ENCODE measurements at places on chromosomes 6 and 20.

- DNase-seq: no peak
Measured at GRCh38 chr6:140271759-140272377, 897.4 kb upstream of the CITED2 start.

GRCh38 chr6:5099537-5099936, 14.4 kb downstream of the PPP1R3G start:
- no peak for DNase-seq

DNA sequence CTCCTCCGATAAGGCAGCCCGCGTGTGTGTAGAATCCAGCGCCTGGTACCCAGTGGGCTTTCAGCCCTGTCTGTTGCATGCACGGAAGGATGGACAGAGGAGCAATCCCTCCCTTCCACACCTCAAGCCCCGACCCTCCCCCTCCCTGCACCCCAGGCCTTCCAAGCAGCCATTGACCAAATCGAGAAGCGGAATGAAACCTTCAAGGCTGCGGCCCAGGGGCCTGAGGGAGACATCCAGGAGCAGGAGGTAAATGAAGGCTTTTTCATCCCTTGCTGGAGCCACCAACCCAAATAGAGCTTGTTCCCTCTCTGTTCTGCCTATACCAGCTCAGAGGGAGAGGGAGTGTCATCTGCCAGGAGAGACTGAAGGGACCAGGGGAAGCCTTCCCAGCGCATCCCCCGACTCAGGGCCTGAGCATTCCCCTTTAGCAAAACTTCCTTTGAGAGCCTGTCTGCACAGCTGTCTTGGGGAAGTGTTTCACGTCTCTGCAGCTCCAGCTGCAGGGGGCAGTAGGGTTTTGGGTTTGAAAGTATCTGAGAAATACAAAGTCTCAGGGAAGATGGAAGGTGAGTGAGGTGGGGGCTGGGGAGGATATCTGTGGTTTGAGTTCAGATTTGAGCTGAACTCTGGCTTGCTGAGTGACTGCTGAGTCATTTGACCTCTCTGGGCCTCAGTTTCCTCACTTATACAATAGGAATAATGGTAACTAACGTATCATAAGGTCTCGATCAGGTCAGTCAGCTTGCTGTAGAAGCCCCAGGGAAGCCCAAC, 16.1 kb downstream of the FGD2 start:
- DNase-seq: peak; percentile 57

GRCh38 chr6:133265066-133265465, 23.9 kb downstream of the EYA4 start:
- DNase-seq: no peak

GRCh38 chr6:21780679-21781078, 187.1 kb downstream of the SOX4 start:
- no peak for DNase-seq

DNA sequence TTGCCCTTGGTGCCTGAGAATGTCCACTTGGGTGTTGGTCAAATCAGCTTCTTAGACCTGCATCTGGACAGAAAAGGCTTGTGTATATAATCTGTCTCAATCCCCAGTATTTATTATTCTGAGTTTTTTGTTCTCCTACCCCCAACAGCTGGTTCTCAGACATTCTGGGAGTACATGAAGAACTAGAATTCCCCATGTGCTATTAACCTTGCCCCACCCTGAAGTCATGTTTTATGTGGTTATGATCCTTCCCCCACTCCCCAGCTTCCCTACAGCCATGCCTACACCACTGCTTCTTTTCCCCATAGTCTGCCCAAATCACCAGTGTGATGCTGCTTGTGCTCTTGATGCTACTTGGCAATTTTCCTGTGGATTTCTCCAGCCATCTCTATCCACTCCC, 157.0 kb downstream of the ADAT2 start:
- DNase-seq: no peak

GRCh38 chr6:33132081-33132524, 56.3 kb downstream of the HLA-DPB1 start:
- DNase-seq: no peak

DNA sequence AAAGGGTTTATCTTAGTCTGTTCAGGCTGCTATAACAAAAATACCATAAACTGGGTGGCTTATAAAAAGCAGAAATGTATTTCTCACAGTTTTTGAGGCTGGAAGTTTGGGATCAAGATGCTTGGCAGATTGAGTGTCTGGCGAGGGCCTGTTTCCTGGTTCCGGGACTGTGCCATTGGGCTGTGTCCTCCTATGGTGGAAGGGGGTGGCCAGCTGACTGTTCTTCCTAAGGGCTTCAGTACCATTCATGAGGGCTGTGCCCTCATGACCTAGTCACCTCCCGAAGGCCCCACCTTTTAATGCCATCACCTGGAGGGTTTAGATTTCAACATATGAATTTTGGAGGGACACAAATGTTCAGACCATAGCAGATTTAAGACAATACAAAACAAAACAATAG, 91.2 kb downstream of the ARID1B start:
- no peak for DNase-seq

DNA sequence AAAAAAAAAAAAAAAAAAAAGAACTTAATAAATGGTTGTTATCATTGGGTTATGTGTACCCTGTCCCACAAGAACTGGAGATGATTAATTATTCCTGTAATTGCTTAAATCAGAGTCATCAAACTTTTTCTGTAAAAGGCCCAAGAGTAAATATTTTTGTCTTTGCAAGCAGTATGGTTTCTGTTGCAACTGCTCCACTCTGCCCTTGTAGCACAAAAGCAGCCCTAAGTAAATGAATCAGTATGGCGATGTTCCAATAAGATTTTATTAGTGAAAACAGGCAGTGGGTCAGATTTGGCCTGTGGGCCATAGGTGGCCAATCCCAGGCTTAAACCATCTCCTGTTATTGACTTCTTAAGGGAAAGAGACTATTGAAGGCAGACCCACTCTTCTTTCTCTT, 252.7 kb downstream of the TSHZ2 start:
- no peak for DNase-seq

- no peak for DNase-seq
Measured at GRCh38 chr20:53001498-53002301, 29.5 kb downstream of the TSHZ2 start.

GRCh38 chr6:136235233-136235564, 14.9 kb downstream of the MTFR2 start:
- no peak for DNase-seq

GRCh38 chr20:11797156-11797555, 120.5 kb upstream of the BTBD3 start:
- DNase-seq: no peak

- DNase-seq: no peak
Measured at GRCh38 chr6:32623693-32624092, 13.5 kb upstream of the HLA-DQA1 start.

GRCh38 chr6:116685437-116685993, 4.5 kb downstream of the KPNA5 start:
- DNase-seq: no peak

DNA sequence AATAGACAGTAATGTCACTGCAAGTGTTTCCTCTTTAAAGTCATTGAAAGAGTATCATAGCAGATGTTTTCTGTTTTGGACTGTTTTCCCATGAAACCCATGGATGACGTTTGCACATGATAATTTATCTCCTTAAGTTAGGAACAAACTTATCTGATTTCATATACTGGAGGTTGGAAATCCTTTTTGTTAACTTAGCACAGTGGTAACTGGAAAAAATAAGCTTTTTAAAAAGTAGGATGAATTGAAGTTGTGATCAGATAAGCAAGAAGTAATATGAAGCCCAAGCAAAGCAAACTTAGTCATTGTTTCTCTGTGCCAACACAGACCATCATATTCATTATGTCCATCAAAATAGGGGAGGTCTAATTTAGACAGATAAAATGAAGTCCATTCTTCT, 61.6 kb downstream of the PLCB4 start:
- no peak for DNase-seq

DNA sequence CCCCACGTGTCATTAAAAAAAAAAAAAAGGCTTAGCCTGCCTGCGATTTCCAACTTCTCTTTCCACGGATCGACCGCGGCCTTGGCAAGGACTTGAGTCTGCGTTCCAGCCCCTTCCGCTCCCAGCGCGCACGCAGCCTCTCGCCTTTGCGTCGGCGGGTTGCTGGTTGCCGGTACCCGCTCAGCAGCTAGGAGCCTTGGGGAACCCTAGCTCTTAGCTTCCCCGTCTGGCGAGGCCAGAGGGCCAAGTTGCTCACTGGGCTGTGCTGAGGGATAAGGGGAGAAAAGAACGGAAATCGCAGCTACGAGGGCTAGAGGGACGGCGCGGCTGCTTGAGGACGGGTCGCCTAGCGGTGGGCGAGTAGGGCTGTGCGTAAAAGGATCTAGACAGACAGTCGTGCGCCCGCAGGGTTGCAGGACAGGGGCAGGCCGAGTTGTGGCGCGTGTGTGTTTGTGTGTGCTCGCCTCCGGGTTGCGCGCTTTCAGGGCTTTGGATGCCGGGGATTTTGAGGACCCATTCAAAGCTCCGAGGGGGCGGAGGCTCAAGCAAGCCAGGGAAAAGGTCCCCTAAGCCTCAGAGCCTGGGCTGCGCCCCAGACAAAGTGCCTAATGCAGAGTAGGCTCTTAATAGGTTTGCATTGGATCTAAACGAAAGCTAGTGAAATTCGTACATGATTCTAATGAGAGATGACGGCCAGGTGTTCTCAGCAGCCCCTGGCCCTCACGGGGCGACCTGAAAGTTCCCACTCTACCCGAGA, 40.5 kb upstream of the OSTM1 start:
- DNase-seq: no peak

- no peak for DNase-seq
Measured at GRCh38 chr6:44415873-44416502, 28.5 kb downstream of the CDC5L start.

DNA sequence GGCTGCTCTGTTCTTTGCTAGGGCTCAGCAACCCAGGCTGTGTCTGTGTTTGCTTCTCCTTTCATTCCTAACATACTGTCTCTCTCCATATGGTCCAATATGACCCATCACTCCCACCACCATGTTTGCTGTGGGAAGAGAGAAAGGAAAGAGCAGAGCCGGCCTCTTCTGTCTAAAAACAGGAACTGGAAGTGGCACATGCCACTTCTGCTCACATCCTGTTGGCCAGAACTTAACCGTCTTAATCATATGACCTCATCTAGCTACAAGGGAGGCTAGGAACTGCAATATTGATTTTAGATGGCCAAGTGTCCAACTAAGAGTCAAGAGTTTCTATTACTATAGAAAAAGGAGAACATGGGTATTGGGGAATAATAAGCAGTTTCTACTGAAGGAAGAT, 212.5 kb upstream of the CHD6 start:
- no peak for DNase-seq

GRCh38 chr6:27321901-27322300, 9.8 kb upstream of the POM121L2 start:
- no peak for DNase-seq

GRCh38 chr20:52434041-52434425, 242.5 kb upstream of the ZFP64 start:
- no peak for DNase-seq

GRCh38 chr6:93915961-93916360, 496.6 kb upstream of the EPHA7 start:
- no peak for DNase-seq

DNA sequence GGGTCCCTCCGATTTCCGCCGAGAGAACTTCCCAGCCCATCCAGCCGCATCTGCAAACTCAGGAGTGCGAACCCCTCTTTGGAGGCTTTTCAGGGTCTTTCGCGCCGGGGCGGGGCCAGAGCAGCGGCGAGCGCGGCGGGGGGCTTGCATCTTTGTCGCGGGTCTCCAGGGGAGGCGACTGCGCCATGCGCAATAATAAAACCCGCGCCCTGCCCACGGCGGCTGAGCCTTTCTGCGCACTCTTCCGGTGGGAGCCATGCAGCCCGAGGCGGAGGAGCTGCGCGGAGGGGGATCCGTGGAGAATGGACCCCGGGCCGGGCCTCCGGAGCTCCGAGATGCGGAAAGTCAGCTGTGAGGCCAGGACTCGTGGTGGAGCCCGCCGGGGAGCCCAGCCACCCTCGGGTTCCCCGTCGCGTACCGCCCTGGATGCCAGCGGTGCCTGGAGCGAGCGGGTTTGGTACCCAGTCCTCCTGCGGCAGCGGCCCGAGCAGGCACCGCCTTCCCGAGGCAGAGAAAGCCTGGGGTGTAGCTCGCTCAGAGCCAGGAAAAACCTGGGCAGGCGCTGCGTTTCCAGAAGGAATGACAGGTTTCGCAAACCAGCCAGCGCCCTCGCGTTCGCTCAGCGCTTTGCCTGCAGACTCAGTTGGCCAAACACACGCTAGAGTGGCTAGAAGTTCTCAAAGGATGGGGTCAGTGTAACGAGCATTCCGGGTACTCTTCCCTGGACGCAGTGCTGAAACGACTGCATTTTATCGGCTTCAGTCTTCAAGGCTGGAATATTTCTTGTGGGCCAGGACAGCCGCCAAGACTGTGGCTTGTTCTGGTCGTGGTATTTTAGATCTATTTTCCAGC, 1.2 kb downstream of the AKAP12 start:
- no peak for DNase-seq

DNA sequence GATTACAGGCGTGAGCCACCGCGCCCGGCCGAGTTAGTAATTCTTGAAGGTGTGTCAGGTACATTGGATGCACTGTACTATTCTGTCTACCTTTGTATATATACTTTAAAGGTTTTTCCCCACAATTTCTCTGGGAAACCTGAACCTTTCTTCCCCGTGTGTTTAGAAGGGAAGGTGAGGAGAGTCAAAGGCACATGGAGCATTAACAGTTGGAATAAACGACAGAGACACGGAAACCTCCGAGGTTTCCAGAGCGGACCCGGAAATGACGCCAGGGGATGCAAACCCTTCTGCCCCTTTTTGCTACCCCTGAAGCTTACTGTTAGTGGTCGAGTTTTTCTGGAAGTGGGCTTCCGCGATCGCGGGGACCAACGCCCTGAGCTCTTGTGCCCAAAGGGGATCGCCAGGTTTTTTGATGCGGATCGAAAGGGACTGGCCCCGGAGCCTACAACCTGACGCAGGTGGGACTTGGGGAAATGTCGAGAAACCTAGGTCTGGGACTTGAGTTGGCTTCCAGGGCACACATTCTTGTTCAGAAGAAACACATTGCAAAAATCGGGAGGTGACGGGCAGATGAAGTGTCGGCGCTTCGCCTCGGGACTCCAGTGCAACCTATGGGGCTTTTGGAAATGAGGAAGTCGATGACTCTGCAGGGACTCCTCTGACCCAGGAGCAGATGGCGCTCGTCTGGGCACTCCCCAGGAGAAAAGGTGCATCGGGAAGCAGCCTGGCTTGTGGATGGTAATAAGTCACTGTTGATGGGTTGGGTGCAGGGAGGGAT, 218.2 kb downstream of the OR2B2 start:
- no peak for DNase-seq

- DNase-seq: no peak
Measured at GRCh38 chr6:18579869-18580268, 192.7 kb downstream of the RNF144B start.

DNA sequence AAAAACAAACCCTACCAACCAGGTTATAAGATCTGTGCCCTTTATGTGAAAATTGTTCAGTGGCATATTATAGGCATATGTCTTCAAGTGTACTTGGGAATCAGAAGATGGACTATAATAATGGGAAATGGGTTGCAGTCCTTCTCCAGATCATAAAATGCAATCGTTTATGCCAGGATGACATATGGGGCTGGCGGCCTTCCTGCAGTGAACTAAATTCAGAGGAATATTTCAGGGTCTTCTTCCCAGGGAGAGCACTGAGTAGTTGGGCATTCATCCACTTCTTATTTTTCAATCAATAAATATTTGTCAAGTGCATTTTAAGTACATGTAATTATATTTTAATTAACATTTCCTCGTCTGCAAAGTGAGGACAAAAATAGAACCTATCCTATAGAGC, 176.2 kb upstream of the CNR1 start:
- no peak for DNase-seq

GRCh38 chr6:7311176-7311575, 1.8 kb downstream of the SSR1 start:
- DNase-seq: no peak
